ENCODE measurements at places on chromosomes 5 and 9.

DNA sequence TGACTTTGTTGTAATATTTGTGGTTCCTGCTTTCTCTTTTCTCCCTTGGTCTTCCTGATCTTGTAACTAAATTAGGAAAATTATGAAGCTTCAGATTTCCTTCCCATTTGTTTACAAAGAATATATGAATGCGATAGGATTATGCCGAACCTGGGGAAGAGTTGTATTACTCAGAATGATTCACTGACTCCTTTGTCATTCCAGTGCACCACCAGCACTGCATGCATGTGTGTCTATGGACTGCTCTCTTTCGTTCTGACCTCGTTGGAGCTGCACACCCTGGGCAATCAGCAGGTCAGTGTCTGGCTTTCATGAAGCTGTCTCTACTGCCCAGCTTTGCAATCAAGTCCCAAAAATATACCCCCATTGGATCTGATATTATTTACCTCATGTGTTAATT is 25.5 kb downstream of the NUP188 start:
- no peak for DNase-seq

DNA sequence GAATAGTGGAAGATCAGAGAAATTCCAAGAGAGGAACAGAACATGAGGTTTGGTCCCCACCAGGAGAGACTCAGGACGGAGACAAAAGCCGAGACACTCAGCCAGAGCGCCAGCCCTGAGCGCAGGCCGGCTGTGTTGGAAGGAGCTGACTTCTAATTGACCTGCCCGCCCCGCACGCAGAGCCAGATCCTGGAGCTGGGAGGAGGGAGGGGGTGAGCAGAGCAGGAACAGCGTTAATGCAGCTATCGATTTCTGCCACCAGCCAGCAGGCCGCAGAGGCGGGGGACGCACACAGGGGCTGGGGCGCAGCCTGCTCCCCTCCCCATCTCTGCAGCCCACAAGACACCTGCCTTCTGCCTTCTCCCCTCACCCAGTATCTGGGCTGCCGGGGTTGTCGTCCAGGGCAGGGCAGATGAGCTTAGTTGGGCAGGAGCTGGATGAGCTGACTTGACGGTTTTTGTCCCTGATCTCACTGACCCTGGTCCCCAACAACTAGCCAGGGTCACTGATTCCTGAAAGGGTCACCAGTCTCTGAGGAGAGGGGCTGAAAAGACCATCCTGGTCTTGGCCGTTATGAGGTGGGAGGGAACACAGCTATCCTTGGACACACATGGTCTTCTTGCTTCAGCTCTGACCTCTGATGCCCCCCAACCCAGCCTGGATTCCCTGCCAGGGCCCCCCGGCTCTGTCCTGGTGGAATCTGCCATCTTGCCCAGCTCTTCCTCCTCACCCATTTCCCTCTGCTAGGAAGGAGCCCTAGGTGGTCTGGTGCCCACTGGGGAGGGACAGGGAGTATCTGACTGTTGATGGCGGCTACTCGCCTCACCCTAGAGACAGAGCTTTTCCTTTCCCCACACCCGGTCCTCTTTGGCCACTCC is 29.8 kb downstream of the CXXC5 start:
- no peak for DNase-seq

DNA sequence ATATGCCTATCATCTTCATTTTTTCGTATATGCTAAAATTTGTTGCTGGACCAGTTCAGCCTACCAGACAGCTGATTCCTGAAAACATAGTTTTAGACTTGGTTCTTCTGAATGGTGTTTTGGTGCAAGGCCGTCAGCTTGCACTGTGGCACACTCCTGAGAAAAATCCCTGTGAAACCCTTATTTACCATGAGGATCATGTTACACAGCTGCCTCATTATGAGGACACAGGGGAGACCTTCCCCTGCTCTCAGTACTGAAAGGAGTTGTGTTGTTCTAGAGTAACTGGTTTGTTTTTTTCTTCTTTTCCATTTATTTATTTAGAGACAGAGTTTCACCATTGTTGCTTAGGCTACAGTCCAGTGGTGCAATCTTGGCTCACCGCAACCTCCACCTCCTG is 37.6 kb downstream of the MAST4 start:
- no peak for DNase-seq

- DNase-seq: peak; percentile 53
Observed at GRCh38 chr5:134079748-134080581, 34.5 kb upstream of the TCF7 start.

GRCh38 chr5:132024117-132024435 is 12.6 kb upstream of the ACSL6 start:
- no peak for DNase-seq

DNA sequence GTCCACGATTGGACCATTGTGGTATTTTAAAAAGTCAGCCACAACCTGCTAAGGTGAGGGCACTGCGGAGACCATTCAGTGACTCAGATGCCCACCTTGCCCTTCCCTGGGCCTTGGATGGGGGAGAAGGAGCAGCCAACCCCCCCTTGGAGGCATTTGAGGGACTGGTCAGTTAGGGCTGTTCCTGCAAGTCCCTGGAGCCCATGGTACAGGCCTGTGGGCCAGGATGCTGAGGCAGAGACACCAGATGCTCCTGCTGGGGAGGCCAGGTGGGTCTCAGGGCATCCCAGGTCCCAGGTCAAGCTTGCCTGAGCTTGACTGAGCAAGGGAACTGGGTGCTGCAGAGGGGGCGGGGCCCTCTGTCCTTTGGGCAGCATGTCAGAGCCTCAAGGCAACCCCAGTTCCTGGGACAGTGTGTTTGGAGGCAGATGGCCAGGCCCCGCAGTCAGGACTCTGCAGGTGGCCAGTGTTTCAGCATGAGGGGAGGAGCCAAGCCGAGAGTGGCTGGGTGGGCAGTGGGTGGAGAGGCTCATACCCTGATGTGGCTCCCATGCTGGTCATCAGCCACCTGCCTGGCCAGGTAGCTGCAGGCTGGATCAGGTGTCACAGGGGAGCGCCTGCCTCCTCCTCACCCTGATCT is 27.5 kb downstream of the SLC6A3 start:
- DNase-seq: no peak

GRCh38 chr5:35884191-35884769 is 27.6 kb downstream of the IL7R start:
- DNase-seq: peak; percentile 37

All from CD4-positive, alpha-beta T cell treated with Interleukin-17A for 1 hour (primary cell).